Motor neuron (in vitro differentiated cells): ENCODE measurements at places on chromosomes 1 and 21. TPM values are rescaled to one million over a fixed set of nuclear protein-coding genes. Genes with fewer than 3 reads are reported as not detected.

Gene GPR161
- 34.8 and 36.7 TPM in 2 replicates for total RNA-seq

Gene NEXN
- 2.7 and 4.8 TPM in 2 replicates for total RNA-seq

Gene RAD54L
- total RNA-seq, result 1.1 and 1.3 TPM in 2 replicates

Gene GFI1
- total RNA-seq, result 0.05 and 0.19 TPM in 2 replicates

Gene GLIS1
- 0.38 and 0.70 TPM in 2 replicates for total RNA-seq

Gene TFF2
- total RNA-seq, result not detected in 2 replicates

Gene NCAM2
- total RNA-seq, result 10.2 and 12.6 TPM in 2 replicates

Gene LORICRIN
- total RNA-seq, result not detected in 2 replicates

Gene AMPD2
- total RNA-seq, result 43.7 and 46.3 TPM in 2 replicates

Gene ATF3
- total RNA-seq, result 14.1 and 14.5 TPM in 2 replicates

Gene KIF17
- 8.3 and 8.9 TPM in 2 replicates for total RNA-seq

Gene DSCAM
- total RNA-seq, result 4.9 and 6.6 TPM in 2 replicates

Gene TEDDM1
- 0.29 TPM in 1 of 2 replicates, not detected in the other for total RNA-seq

DNA sequence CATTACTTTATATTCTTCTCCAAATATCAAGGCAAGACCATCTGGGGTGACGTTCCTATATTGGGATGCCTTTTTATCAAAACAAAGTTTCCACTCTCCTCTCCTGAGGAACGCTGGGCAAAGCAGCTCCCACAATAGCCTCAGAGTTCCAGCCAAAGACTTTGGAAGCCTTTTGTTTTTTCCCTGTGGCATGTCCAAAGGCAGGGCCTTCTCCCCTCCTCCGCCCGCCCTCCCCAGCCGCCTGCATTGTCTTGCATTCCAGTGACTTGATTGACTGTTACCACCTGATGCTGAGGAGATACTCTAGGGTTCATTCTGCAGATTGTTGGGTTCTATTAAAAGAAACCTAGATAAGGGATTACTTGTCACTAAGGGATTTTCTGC, 43.5 kb downstream of the PROX1 start:
- no peak for ATAC-seq

GRCh38 chr1:180849031-180849775, 63.5 kb upstream of the KIAA1614 start:
- no peak for ATAC-seq

- ATAC-seq, result no peak
Measured at GRCh38 chr21:46663754-46664153, 28.3 kb downstream of the PRMT2 start.

DNA sequence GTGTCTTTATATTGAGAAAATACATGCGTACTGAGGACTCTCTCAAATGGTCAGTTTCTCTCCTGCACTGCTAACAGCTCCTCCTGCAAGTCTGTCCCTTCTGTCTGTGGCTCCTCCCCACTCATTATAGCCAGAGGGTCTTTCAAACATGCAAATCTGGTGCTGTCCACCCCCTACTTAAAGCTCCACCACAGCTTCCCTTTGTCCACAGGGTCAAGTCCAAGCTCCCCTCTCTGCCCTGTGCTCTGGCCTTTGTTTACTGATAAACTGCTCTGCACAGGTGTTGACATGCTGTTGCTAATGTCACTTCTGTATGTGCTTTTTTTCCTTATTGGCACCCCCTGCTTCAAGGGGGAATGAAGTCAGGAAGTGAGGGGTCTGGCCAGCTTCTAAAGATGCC, 47.7 kb upstream of the GPR37L1 start:
- no peak for ATAC-seq

DNA sequence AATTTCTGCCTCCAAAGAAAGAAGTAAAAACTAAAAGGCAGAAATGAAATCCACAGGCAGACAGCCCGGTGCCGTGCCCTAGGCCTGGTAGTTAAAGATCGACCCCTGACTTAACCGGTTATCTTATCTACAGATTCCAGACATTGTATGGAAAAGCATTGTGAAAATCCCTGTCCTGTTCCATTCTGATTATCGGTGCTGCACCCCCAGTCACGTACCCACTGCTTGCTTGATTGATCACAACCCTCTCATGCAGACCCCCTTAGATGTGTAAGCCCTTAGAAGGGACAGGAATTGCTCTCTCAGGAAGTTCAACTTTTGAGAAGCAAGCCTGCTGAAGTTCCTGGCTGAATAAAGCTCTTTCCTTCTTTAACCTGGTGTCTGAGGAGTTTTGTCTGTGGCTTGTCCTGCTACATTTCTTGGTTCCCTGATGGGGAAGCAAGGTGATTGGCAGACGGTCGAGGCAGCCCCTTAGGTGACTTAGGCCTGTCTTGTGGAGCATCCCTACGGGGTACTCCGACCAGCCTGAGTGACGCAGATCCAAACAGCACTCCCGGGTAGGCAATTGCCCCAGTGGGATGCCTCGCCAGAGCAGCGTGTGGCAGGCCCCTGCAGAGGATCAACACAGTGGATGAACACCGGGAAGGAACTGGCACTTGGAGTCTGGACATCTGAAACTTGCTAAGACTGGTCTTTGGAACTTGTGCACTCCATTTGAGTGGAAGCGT, 111.2 kb upstream of the PPM1J start:
- ATAC-seq, result no peak

DNA sequence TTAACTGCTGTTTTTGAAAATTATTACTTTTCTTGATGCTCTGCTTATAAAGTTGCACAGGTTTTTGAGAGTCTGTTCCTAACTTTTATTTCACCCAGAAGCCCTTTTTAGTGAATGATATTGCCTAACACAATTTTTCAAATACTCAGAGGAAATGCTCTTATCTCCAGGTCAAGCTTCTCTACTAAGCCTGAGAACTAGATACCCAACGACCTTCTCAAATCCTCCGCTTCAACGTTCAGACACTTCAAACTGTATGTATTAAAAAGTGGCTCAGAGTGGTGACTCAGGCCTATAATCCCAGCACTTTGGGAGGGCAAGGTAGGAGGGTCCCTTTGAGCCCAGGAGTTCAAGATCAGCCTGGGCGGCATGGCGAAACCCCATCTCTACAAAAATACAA, 88.5 kb downstream of the ASH1L start:
- no peak for ATAC-seq

DNA sequence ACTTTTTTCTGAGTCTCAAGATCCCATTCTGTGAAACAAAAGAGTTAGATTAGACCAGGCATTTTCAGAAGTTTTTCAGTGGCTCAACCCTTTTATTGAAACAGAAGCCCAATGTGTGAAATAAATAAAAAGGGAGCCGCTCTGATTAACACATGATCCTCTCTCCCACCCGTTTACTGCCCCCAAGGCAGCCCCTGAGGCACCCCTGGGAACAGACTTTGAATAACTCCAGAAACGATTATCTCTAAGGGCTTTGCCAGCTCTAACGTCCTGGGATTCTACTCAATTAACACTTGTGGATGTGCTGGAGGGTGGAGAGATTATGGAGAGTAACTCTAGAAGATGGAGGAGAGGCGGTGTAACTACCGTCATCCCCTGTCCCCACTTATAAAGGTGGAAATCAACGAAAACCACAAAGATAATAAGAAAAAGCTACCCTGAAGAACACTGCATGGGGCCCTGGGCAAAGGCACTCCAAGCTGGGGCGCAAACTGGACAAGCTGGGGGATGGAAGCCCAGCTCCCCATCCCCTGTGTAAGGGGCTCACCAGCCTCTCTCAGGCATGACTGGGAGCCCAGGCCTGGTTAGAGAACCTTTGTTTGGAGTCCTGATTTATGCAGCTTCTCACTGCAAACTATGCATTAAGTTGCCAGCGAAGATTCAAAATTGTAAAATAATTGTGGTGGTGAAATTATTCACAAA, 39.0 kb upstream of the GRIK3 start:
- peak; percentile 85 for ATAC-seq

GRCh38 chr1:116424863-116425262, 51.8 kb downstream of the ATP1A1 start:
- ATAC-seq, result no peak

GRCh38 chr1:26529405-26529654, 231 bp upstream of the RPS6KA1 start:
- ATAC-seq, result no peak

DNA sequence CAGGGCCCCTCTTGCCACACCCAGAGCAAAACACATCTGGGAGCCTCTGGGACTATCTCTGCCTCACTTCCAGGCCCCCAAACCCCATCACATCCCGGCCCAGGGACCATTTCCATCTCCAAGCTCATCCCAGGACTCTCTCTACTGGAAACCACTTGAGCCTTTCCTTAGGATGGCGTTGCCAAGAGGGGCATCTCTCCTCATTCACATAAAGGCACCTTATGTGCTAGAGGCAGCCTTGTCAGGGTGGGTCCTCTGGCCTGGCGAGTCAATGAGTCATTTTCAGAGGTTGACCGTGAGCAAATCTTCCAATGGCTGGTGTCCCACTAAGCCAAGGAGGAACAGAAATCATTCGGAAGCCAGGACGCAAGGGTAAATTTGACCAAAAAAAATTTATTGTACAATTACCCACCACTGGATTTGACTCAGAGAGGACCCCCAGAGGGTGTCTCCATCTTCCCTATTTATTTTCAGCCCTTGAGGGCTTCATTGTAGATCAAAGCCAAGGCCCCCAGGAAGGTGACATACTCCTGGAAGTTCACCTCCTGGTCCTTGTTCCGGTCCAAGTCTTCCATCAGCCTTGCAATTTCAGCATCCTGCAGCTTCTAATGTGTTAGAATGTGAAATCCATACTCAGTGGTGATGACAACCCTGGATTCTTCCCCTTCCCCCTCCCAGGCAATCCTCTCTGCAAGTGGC, 1.4 kb downstream of the S100A6 start:
- ATAC-seq, result no peak

- no peak for ATAC-seq
Measured at GRCh38 chr1:168467452-168467851, 76.3 kb downstream of the XCL2 start.

GRCh38 chr1:167520711-167521206, 2.4 kb upstream of the CD247 start:
- ATAC-seq, result no peak

GRCh38 chr1:21066356-21067012, 110.2 kb downstream of the EIF4G3 start:
- ATAC-seq, result no peak

- ATAC-seq, result no peak
Measured at GRCh38 chr1:236888126-236888525, 93.0 kb downstream of the MTR start.

DNA sequence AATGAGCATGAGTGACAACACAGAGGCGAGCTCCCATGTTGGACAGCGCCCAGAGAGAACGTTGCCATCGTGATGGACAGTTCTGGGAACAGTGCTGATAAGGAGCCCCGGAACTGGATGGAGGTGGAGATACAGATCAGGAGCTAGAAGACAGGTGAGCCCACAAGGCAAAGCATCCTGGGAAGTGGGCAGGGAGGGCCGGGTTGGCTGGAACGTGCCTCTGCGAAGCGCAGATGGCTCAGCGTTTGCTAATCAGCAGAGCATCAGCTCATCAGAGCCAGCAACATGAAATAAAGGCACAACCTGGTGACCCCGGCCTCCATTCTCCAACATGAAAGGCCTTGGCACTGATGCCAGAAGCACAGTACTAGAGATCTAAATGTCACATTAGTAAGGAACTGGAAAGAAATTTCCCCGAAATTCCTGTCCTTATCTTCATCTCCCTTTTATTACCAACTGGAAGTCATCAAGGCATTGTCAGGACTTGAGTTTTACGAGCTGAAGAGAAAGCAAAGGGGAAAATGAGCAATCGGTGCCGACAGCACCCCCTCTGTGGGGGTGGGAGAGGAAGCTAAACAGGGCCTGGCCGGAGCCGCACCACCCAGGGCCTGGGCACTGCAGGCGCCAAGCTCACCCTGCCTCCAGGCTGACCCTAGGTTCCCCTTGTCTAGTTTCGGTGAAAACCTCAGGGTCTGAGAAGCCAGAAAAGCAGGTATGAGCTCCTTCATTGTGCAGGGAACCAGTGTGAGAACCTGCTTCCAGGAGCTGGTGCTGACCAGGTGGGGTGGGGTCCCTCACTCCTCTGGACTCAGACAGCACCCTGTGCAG, 19.9 kb downstream of the ABCA4 start:
- no peak for ATAC-seq

- ATAC-seq, result no peak
Measured at GRCh38 chr1:48439380-48439779, 32.6 kb downstream of the SPATA6 start.

DNA sequence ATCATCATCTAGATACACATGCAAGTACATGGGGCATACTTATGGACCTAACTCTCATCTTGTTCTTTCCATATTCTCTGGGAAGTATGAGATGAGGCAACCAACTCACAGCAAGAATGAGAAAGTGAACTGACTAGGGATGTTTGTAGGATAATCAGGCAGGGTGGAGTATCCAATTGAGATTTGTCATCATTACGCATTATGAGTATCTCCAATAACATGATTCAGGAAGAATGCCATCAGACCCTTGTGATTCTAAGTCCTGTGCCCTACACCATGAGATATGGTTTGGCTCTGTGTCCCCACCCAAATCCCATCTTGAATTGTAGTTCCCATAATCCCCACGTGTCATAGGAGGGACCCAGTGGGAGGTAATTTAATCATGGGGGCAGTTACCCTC, 154.0 kb downstream of the SLC30A10 start:
- no peak for ATAC-seq

DNA sequence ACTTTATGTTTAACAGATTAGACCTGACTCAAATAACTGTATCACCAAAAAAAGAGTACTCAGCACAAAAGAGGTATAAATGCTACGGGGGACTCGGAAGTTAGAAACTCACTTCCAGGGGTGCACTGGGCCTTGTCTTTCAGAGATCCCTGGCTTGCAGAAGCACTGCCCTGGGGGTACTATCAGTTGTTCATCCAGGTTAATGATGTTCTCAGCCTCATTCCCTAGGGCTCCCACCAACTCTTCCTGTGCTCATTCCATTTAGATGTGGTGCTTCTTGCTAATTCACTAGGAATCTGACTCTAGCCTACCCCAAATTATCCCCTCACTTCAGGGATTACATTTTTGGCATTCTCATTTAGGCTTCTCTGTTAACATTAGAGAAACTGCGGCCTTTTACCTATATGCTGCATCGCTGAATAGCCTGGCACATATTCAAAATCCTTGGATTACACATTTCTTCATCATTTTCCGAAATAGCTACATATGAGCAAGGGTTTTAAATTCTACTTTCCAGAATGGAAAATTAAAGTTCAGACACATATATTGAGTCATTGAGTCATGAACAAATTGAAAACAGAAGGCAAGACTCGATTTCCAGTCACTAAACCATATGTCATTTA, 338.5 kb downstream of the KCTD3 start:
- ATAC-seq, result no peak
